ENCODE measurements at places on chromosomes 2 and 18.

GRCh38 chr2:168210895-168211570, 36.4 kb downstream of the STK39 start:
- DNase-seq = no peak

DNA sequence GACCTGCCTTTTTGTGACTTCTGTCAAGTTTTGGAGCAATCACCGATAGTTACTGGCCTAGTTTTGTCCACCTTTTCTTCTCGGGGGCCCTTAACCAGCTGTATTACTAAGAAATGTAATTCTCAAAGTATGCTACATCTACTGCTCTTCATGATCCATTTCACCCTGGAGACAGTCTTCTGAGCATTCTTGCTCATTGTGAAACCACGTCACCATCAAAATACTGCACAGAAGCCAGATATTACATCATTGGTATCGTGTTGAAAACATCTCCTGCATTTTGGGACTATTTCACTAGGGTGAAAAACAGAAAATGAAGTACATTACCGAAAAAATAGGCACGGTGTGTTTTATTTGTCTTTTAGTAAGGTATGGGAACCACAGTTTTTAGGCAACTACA, 11.7 kb downstream of the LYPD6B start:
- DNase-seq = no peak

- DNase-seq = peak; percentile 48
Measured at GRCh38 chr2:157480182-157480961, 36.5 kb upstream of the CYTIP start.

GRCh38 chr18:61129001-61129400, 204.2 kb upstream of the CDH20 start:
- DNase-seq = no peak

- DNase-seq = no peak
Measured at GRCh38 chr2:108813732-108814131, 27.2 kb downstream of the CCDC138 start.

DNA sequence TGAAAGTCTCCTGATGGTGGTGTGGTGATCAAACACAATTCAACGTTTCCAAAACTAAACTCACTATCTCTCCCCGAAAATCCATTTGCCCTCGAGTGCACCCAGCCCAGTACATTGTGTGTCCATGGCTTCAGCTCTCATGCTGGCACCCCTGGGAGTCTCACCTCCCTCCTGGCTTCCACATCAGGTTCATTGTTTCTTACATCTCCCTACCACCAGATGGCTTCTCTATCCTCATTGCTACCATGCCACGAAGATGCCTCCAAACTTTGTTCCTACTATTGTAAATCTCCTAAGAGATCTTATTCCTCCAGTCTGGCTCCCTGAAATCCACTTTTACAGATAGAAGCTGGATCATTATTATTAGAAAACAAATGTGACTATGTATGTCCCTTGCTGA, 197.0 kb downstream of the MYT1L start:
- DNase-seq = no peak

- peak; percentile 83 for DNase-seq
Measured at GRCh38 chr2:74334931-74335333, 8.3 kb downstream of the SLC4A5 start.

DNA sequence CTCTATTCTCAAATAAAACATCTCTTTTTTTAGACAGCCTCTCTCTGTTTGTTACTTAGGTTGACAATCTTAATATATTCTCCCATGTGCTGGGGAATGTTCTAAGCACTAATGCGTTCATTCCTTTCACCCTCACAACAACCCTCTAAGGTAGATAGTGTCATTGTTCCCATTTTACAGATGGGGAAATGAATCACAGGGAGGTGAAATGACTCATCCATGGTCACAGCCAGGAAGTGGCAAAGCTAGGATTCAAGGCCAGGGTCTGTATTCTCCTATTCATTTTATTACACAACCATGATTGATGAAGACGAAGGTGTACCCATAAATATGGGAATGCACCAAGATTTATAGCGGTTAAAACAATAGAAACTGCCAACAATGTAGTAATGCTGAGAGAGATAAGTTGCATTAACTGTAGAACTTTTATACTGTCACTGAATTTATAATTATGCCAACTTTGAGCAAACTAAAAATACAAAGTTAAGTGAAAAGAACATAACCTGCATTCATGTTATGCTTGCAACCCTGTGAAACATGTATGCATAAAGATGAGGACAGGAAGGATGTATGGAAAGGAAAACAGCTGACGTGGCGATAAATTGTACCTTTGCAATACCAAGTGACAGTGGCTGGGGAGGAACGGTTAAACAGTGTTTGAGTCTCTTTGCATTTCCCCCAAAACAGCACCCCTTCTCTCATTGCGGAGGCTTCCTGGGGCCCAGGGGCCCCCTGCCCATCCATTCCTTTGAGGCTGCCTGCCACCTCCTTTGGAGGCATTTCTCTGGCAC, 257.7 kb upstream of the AGAP1 start:
- no peak for DNase-seq

- DNase-seq = no peak
Measured at GRCh38 chr2:170817093-170818035, 677 bp downstream of the GAD1 start.

DNA sequence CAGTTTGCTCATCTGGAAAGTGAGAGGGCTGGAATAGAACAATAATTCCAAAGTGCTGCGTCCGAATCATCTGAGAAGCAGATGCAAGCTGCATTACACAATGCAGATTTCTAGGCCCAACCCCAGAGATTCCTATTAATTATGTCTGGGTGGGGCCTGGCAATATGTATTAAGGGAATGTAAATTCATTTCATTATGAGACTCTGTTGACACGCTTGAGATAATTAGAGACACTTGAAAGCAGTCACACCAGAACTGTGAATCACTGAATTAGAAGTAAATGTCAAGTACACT, 54.7 kb upstream of the HK2 start:
- no peak for DNase-seq

DNA sequence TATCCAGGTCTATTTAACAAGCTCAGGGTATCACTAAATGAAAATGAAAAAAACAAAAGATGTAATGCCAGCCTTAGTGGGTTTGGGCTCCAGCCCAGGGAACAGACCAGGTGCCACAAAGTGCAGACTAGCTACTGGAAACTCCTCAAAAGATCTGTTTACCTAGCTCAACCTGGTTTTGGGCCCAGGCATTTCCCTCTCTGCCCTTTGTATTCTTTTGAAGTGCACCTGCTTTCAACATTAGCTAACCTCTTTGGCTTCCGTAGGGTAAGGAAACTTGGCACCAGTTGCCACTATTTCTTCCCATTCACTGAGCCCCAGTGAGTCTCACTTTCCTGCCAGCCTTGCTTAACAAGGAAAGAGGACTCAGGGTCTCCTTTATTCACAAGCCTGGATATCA, 123.6 kb upstream of the CDCA7 start:
- DNase-seq = no peak

DNA sequence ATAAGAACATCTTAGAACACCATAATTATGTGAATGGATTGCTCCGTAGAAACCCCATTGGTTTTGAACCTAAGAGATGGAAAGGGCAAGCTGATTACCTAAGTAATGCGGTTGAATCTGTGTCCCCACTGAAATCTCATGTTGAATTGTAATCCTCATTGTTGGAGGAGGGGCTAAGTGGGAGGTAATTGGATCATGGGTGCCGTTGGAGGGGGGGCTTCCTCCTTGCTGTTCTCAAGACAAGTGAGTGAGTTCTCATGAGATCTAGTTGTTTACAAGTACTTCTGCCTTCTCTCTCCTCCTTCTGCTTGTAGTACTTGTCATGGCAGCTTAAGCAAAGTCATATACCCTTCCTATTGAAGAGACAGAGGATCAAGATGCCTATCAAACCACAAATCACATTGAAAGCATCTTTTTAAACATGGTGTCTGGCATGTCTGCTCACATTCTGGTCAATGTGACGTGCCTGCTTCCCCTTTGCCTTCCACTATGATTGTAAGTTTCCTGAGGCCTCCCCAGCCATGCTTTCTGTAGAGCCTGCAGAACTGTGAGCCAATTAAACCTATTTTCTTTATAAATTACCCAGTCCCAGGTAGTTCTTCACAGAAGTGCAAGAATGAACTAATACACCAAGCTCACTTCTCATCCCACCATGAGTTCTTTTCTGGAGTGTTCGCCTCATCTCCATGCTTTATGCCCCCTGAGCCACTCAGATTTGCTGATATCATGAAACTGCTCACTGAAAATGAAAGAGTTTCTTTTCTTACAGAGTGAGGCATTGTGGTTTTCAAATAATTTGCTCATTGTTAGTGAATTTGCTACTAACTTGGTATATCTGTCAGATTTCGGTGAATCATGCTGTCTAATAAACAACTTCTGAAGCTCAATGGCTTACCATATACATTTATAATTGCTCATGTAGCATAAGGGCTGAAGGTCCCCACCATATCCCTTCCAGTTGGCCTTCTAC, 23.6 kb downstream of the KCNE4 start:
- no peak for DNase-seq

DNA sequence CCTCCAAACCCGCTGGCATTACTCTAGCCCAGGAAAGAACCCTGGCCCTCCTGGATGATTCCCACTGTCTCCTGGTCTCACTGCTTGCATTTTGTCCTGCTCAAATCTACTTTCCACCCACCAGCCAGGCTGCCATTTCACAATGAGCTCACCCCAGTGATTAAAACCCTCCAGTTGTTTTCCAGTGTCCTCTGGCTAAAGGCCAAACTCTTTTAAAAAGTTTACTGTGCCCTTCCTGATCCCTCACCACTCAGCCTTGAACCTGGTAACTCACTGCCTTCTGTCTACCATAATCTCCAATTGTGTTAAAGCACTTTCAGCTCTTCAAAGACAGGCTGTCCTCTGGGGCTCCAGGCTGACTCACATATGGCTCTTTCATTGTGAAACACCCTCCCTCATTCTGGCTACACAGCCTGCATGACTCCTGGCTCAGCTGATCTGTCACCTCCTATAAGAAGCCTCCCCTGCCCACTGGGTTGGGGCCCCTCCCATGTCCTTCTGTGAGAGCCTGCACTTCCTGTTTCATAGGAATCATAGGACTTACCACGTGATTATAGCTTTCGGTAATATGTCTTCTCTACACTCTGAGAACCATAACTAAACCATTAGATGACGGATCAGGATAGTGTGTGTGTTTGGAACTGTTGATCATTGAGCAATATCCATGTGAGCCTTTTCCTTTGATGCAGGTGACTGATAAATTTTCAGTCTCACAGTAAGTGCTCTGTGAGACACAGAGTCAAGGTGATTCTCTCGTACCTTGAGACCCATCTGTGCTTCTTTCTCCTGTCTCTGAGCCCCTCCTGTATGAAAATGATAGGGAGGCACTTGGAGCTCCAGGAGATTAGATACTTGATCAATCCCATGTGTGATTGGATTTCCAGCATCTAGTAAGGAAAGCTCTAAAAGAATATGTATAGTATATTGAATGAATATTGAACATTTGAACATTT, 590.8 kb upstream of the ID2 start:
- peak; percentile 45 for DNase-seq

- DNase-seq = no peak
Measured at GRCh38 chr2:25085761-25086560, 44.1 kb downstream of the EFR3B start.

GRCh38 chr18:46133534-46133933, 29.3 kb downstream of the HAUS1 start:
- no peak for DNase-seq

- DNase-seq = no peak
Measured at GRCh38 chr2:48406116-48406515, 123.8 kb upstream of the STON1 start.

All from activated naive CD4-positive, alpha-beta T cell treated with anti-CD3 and anti-CD28 coated beads, Interleukin-2, amount 10 ng/mL, durations not matched to agents 7 days and 5 days (primary cell).